ENCODE measurements at places on chromosomes 13 and 19.

- ATAC-seq = no peak
Observed at GRCh38 chr19:40596608-40597328, 4.4 kb upstream of the LTBP4 start.

GRCh38 chr19:19740755-19741154 is 7.8 kb upstream of the ZNF14 start:
- no peak for ATAC-seq

DNA sequence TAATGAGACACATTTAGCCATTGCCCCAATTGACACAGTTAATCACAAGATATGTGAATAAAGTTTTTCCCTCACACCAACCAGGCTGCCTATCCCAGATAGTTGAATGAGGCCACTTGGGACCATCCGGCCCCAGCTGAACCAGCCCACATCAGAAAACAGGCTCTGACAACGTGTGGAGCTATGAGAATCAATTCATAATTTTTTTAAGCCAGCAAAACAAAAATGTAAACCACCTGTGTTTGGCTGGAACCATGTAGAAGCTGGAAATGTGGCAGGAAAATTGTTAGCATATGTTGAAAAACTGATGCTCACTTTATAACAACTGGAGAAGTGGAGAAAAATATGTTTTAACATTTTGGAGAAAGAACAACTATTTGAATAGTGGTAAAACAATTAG is 1161.3 kb downstream of the SLITRK1 start:
- ATAC-seq = no peak

GRCh38 chr13:98880677-98881076 is 97.2 kb downstream of the DOCK9 start:
- ATAC-seq = no peak

GRCh38 chr19:29212356-29212647 is 649 bp downstream of the UQCRFS1 start:
- ATAC-seq = no peak

GRCh38 chr19:29111576-29111975 is 101.4 kb downstream of the UQCRFS1 start:
- no peak for ATAC-seq

DNA sequence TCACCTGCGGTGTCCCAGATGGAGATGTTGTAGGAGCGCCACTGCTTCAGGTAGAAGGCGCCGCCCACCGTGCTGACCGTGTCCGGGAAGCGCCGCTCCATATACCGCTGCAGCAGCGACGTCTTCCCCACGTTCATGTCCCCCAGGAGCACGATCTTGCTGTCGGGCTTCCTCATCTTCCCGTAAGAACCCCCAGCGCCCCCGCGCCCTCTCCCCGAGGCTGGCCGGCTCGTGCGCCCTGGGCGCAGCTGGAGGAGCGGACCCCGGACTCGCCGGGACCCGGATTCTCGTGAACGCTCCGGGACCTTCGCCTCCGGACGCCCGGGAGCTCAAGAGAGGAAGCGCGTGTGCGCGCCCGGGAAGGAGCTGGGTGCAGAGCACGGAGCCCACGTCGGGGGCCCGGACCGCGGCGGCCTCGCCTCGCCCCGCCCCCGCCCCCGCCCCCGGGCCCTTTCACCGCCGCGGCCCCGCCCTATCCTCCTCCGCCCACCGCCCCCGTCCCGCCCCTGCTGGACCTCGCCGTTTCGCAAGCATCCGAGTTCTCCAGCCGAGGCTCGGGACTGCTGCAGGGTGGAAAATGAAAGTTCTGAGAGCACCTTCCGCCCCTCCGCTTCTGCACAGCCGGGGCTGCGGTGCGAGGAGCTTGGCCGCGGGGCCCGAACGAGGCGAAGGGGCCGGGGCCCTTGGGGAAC is at the start of gene RAB20:
Gene RAB20, minus strand, starts transcription at position 379 of the 692 bp plus-strand sequence. Its CDS starts 203 bp downstream, at position 176.
- peak; percentile 83 for ATAC-seq

- ATAC-seq = no peak
Observed at GRCh38 chr13:95833719-95834118, 156.8 kb downstream of the DNAJC3 start.

GRCh38 chr19:38204096-38204495 is 19.9 kb downstream of the DPF1 start:
- no peak for ATAC-seq

DNA sequence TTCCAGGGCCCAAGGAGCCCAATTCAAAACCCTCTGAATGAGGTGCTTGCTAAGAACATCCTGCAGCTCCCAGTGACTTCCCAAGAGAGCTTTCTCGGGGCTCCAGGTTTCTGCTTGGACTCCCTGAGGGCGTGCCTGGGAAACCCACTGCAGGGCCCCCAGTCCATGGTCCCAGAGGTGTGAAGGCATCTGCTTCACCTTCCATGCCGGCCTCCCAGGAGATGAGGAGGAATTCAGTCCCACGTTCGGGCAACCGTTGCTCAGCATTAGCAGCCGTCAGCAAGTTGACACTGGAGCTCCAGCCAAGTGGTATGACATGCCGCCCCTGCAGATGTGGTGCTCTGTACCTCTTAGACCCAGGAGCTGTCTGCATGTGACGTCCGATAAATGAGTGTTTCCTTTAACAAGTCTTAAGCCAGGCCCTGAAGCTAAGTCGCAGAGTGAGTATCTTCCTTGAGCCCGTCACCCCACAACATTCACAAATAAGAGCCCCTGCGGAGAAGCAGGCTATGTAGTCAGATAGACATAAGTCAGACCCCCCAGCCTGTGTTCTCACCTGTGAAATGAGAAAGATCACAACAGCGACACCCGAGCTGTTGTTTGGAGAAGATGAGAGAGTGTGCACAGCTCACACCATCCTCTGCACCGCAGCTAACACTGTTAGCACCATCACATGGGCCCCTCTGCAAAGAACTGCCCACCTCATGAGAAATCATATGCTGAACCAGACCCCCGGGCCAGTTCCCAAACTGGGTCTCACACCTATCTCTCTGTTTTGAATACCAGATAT is 150.3 kb downstream of the KATNAL1 start:
- ATAC-seq = no peak

GRCh38 chr13:47859165-47859564 is 141.9 kb downstream of the SUCLA2 start:
- no peak for ATAC-seq

GRCh38 chr13:27012482-27013197 is 159.0 kb downstream of the USP12 start:
- ATAC-seq = no peak

- no peak for ATAC-seq
Observed at GRCh38 chr13:35771898-35772297, 295.4 kb upstream of the MAB21L1 start.

- ATAC-seq = peak; percentile 67
Observed at GRCh38 chr19:43700395-43701000, 15.4 kb upstream of the IRGC start.

DNA sequence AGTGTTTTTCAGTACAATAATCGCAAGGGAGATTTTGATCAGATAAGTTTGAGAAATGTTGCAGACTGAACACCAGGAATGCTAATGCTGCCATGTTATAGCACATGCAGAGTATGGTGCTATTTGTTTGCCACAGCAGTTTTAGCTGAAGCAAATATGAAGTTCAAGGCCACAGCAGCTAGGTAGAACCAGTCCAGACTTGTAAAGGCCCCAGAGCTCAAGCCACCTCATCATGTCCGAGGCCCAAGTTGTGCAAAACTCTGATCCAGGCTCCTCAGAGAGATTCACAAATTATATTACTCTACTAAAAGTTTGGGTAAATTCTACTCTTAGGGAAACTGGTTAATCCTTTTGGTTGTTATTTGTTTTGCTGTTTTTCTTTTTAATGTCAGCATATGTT is 2702.6 kb downstream of the PCDH9 start:
- ATAC-seq = no peak

- ATAC-seq = no peak
Observed at GRCh38 chr13:50340146-50340545, 324.9 kb downstream of the KCNRG start.

GRCh38 chr13:20105161-20105689 is 55.6 kb downstream of the GJA3 start:
- ATAC-seq = no peak

DNA sequence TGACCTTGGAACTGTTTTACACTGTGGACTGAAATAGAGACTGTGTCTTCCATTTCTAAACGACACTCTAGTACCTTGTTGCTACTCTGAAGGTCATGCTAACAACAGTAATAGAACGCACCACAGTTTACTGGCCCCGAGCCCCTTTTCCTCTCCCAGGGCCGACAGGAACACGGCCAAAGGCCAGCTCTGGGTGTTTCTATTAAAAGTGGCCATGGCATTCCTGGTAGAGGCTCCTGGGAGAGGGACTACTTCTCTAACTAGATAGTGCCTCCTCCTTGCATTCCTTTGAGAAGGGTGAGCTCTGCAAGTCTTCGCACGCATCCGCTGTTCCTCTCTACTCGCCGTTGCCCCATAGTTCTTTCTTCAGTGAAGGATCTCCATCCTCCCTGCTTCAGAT is 18.7 kb upstream of the SIAH3 start:
- no peak for ATAC-seq

DNA sequence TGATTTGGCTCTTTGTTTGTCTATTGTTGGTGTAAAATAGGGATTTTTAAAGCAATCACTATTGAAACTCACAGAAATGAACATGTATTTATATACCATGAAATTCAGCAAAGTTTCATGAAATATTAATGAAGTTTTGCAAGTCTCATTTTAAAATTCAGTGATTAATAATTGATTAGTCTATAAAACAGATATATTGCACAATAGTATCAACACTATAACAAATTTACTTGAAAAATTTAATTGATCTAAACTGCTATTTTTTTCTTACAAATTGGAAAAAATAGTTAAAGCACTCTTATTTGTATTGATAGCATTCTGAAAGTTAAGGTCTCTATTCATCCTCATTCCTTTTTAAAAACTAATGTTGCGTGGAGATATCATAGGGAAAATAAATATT is 121.0 kb upstream of the PCDH9 start:
- ATAC-seq = no peak

DNA sequence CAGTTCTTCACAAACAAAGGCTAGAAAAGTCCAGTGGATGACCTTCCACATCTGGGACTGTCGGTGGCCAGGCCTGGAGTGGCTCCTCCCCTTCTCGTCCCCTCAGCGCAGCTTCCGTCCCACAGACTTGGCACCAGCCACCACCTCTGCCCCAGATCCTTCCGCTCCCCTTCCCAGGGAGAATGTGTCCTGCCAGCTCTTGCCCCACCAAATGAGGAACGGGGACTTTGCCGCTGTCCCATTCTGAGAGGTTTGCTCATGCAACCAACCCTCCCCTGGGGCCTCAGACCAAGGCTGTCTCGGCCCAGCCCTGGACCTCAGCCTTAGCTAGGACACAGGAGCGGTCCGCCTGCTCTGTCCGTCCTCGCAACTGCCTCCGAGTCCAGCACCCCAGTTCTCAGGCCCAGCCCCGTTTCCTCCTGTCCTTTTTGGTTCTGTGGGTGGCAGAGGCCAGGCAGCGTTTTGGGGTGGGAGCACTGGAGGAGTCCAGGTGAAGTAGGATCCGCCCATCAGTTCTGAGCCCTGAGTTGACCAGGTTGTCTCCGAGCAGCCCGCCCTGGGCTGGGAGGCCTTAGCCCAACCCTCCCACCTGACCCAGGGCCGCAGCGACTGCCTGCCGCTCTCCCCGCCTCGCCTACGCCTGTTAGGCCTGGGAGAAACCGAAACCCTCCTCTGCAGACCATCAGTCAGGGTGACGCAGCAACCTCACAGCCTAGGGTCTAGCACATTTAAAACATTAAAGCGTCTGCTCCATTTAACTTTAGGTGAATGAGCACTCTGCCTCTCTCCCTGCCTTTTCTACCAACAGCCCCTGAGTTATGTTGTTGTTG is 284.3 kb downstream of the FOXO1 start:
- ATAC-seq = no peak

DNA sequence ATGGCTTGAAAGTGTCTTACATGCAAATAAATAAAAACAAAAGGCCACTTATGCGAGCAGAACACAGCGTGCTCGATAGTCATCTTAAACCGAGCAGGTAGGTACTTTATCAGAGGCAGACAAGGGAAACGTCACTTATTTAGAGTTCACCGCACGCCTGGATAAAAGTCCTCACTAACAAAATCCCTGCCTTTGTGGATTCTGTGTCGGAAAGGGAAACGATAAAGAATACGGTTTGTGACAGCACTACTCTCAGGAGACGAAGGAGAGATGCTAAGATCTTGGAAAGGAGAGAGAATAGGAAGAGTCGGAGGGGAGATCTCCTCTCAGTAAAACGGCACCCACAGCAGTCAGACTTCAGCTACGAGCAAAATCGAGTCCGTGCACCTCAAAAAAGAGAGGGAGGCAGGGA is 581 bp downstream of the RCBTB1 start:
- peak; percentile 21 for ATAC-seq

- ATAC-seq = no peak
Observed at GRCh38 chr19:41016488-41017071, 25.5 kb downstream of the CYP2B6 start.

- ATAC-seq = peak; percentile 22
Observed at GRCh38 chr19:13932911-13933393, 5.3 kb downstream of the PODNL1 start.

DNA sequence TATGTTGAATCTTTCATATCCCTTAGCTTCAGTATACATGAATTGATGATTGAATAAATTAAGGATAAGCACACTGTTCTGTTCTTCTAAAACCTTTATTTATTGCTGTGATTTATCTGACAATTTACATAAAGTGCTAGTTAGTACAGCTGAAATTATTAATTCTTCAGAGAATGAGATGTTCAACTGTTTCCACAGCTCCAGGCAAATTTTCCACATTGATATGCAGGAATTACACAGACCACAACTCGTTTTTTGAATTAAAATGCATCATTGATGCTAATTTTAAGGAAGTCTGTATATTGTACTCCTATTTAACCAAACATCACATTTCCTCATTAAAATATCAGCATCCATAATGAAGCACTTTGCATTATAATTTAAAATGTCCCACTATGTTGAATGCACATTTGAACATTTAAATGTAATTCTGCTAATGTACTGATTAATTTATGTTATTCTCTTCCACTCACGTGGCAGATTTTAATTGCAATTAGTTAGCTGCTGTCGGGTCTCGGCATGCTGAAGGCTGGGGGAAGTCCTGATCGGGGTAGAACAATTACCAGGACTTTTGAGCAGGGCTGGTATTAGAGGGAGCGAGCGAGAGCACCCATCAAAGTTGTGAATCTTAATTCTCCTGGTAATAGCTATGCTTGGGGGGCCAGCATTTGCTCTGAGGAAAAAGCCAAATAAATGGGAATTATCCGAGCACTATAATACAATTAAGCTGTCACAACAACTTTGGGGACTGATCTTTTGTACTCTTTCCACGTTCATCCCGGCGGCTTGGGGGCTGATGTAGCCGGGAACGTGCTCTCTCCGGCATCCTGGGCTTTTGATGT is 136.7 kb upstream of the TMTC4 start:
- ATAC-seq = no peak

DNA sequence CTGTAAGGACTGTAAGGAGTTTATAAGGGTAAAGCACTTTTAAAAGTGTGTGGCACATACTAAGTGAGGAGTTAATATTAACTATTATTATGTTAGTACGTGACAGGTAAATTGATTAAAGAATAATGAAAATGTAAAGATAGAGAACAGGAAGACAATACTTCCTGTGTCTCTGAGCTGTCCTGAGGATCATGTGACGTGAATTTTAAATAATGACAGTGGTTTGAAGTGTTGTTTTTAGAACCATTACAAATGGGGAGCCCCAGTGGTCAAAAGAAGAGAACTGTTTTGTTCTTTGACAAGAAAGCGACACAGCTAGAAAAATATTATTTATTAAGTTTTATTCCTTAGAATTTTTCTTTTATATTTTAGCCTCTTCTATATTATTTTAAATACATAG is 241.2 kb upstream of the STARD13 start:
- ATAC-seq = no peak

- ATAC-seq = no peak
Observed at GRCh38 chr13:49052813-49053212, 77.1 kb downstream of the FNDC3A start.

- no peak for ATAC-seq
Observed at GRCh38 chr13:48319531-48320398, 16.2 kb downstream of the RB1 start.
